ENCODE measurements at places on chromosomes 2 and 18.

- peak; percentile 55 for DNase-seq
Observed at GRCh38 chr18:62741118-62741566, 25.8 kb downstream of the PHLPP1 start.

GRCh38 chr2:215107216-215108056 lies 31.0 kb downstream of the ABCA12 start:
- no peak for DNase-seq

- peak; percentile 42 for DNase-seq
Observed at GRCh38 chr2:130391872-130392670, 36.2 kb downstream of the PTPN18 start.

DNA sequence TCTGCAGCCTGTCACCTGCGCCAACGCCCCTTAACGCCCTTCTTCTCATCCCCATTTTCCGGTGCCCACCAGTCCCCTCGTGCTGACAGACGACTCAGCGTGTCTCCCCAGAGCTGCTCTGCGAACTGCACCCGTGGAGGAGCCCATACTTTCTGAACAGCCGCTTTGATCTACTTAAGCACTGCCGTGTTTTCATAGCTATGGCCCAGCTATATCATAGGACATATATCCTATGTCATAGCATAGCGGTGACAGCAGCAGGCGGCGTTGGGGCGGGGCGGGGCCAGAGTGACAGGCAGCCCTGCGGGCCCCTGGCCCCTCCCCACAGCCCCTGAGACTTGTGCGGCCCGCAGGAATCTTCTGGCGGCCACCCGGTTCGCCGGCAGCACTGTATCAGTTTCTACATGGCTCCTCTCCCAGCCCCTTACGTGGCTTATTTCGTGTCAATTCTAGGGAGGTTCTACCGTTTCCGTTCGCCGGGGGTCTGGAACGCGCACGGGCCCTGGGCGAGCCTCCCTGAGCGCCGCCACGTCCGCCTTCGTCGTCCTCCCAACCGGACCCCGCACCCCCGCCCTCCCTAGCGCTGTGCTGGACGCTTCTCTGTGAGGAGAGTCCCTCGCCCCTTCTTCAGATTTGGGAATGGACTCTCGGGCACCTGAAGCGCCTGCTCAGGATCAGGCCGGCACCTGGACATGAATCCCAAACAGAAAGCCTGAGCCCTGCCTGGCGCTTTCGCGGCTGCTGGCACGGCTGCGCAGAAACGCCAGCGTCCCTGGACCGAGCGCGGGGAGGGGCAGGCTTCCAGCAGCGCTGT lies 35.4 kb downstream of the PTPN18 start:
- peak; percentile 74 for DNase-seq

- no peak for DNase-seq
Observed at GRCh38 chr2:109162999-109163398, 34.0 kb downstream of the SH3RF3 start.

DNA sequence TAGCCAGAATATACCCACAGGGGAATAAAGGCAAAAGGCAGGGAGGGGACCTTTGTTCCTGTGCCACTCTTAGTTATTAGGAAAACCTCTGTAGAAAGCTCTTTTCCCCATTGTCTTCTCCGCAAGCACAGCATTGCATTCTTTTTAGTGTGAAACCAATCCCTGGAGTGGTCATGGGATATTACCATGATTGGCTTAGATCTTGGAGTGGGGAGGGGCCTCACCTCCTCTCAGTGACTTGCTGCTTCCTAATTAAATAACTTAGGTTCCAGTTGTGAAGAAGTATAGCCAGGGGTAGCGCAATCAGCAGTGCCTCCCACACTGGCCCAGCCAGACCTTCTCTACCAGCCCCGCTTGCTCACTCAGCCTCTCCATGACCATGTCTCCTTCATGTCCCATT lies 49.9 kb upstream of the AFF3 start:
- DNase-seq = no peak

DNA sequence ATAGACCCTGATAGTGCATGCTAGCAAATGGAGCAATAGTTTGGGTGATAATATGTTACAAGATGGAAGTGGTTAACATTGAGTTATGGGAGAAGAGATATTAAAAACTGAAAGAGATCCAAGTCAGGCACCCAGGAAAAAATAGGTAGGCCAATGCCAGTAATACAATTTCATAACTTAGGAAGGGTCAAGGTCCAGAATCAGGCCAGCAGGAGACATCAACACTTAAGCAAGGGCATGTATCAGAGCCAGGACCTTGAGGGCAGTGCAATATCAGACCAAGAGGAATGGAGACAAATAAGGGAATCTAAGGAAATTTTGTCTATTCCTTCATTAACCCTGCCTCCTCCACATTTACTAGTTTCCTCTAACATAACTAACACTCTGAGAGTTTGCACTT lies 124.1 kb upstream of the NYAP2 start:
- DNase-seq = no peak

DNA sequence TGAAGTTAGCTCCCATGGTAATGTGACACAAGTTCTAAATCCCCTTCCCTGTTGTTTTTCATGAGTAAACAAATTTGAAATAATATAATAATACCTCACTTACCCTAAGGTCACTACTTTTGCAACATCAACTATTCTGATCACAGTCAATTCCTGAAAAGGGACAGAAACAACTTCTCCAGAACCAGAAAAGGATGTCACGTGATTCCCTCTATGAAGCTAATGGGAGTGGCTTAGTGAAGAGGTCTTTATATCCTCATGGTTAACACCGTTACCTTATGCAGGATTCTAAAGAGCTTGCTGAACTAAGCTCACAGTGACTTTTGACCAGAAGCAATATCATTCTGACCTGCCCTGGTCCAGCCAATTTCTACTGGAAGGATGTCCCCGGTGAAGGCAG lies 51.6 kb downstream of the DOCK10 start:
- DNase-seq = no peak
